HL-60 (cell line): ENCODE measurements at places on chromosomes 5 and 9.

- DNase-seq, result no peak
These were observed 296.1 kb upstream of the CLINT1 start for GRCh38 chr5:158155067-158155466.

DNA sequence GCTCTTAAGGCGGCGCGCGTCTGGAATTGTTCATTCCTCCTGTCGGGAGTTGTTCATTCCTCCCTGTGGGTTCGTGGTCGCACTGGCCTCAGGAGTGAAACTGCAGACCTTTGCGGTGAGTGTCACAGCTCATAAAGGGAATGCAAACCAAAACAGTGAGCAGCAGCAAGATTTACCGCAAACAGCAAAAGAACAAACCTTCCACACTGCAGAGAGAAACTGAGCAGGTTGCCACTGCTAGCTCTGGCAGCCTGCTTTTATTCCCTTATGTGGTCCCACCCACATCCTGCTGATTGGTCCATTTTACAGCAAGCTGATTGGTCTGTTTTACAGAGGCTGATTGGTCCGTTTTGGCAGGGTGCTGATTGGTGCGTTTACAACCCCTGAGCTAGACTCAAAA lies 1365.3 kb upstream of the WWC1 start:
- DNase-seq, result no peak

DNA sequence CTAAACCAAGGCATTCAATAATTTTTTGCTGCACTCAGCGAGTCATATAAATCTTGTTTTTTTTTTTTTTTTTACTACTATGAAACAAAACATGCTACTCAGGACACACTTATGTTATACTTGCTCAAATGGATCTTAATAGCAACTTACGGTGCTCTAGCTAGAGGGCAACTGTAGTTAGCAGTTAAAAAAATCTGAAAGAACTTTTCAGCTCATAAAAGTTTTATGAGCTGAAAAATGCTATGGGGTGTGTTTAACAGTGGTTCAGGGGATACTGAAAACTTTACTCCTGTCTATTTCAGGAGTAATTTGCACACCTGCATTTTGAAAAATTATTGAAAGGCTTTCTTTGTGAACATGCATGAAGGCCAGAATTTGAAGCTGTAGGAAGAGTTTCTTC lies 53.4 kb downstream of the VCAN start:
- DNase-seq, result no peak

DNA sequence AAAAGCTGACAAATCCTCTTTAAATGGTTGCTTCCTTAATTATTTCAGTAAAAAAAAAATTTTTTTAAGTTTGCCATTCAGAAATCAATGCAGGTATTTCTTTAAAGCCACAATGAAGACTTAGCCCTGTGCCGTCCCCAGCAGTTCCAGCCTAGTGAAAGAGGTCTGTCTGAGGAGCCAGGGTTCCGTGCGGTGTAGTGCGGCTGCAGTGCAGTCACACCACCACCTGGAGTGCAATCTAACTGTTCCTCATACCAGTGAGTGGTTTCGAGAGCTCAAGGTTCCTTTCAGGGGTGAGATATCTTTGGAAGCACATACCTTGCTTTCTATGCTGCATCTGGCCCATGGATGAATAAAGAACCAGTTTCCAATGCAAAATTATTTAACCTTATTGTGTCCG lies 87.5 kb downstream of the FANCC start:
- DNase-seq, result no peak

- DNase-seq, result no peak
These were observed 97.8 kb upstream of the CPLX2 start for GRCh38 chr5:175773534-175774070.

DNA sequence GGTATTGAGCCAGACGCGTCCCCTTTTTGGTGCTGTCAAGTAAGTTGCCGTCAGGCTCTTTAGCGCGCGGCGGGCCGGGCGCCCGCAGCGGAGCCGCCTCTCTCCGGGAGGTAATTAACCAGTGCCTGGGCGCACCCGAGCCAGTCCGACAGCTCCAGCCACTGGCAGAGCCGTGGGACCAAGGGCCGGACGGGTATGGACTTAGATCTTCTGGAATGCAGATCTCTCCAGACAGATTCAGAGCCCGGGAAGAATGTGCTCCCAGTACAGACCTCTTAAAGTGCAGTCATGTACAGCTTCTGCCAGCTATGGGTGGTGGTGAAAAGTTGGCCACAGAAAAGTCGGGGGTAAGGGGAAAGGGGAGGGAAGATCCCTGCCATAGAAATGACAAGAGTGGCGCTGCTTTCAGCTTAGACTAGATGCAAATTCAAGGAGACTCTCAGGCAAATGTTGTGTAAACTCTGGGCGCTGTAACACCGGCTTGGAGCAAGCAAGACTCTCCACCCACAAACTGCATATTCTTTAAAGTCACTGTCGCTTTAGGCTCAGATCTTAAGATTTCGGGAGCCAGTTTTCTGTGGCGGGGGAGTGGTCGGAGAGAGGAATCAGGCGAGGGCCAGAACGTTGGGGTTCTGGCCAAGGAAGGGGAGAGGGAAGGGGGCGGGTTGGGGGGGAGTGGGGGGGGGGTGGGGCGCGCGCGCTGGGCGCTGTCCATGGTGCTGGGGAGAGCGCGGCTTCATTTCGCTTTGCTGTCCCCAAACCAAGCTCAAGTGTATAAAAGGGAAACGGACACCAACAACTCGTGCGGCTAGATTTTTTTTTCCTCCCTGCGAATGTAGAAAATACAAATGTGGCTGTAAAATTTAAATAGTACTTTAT lies 29.2 kb downstream of the NR2F1 start:
- no peak for DNase-seq

DNA sequence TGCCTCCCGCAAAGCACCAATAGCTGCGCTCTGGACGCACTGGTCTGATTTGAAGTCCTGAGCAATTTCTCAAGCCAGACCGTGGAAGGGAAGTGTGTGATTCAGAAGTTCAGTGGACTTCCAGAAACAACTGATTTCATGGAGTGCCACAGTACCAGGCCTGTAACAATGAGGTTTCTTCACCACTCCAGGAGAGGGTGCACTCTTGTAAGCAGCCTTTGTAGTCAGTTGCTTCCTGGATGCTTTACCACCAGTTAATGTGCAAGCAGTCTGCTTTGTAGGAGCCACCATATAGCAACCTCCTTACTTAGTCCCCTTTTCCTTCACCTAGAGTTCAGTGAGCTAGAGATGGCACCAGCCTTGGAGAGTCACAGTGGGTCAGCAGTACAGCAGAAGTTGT lies 12.3 kb downstream of the CAAP1 start:
- DNase-seq, result no peak

GRCh38 chr5:121741156-121741555 lies 110.5 kb upstream of the FTMT start:
- no peak for DNase-seq

- peak; percentile 30 for DNase-seq
These were observed 855 bp upstream of the ARHGAP26 start for GRCh38 chr5:142769251-142769792.

- DNase-seq, result peak; percentile 16
These were observed 478.1 kb upstream of the CDH9 start for GRCh38 chr5:27516437-27516836.
